Right lobe of liver (tissue), 6 donors: ENCODE measurements at places on chromosomes 5 and 9.

DNA sequence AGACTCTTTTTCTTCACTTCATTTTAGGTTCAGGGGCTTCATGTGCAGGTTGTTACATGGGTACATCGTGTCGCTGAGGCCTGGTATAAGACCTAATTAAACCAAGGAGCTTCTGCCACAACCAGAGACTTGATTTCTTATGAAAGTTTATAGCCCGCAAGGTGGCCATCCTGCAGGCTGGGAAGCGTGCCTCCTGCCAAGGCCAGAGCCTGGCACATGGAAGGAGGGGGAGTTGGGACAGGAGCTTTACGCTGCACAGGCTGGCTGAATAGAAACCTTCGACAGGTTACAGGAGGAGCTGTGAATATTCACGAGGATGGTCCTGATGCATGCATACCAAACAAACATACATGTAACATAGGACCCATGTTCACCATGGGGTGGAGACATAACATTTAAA is 50.1 kb upstream of the SIMC1 start:
- H3K4me1 ChIP-seq: no peaks in the 10 kb centered on the region
- no peaks in the 10 kb centered on the region for H3K27me3 ChIP-seq
- no peak overlapping the region for H3K27ac ChIP-seq
- no peak overlapping the region for H3K4me3 ChIP-seq
- DNase-seq: no peak

- no peaks in the 10 kb centered on the region for H3K36me3 ChIP-seq
- no peak for DNase-seq
- no peaks in the 10 kb centered on the region for H3K4me1 ChIP-seq
Measured at GRCh38 chr5:120327180-120327579, 136.9 kb upstream of the PRR16 start.

DNA sequence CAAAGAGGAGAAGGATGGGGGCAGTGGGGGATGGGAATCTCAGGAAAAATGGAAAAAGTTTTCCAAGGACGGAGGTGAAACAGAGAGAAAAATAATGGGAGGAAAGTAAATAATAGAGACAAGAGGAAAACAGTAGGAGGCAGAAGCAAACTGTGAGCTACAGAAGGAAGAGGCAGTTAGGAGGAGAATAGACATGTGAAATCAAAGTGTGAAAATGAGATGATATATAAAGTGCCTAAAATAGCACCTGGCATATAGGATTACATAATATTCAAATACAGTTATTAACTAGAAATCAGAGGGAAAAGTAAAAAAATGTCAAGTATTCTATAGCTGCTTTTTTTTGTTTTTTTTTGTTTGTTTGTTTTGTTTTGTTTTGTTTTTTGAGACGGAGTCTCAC is 44.0 kb upstream of the PLIN2 start:
- H3K27me3 ChIP-seq: no peaks in the 10 kb centered on the region
- H3K27ac ChIP-seq: peak overlapping the region; percentile 66
- H3K36me3 ChIP-seq: no peaks in the 10 kb centered on the region
- peaks cover 30% of the 10 kb centered on the region for H3K4me1 ChIP-seq
- H3K4me3 ChIP-seq: no peak overlapping the region

GRCh38 chr9:127092041-127092608 is 30.3 kb downstream of the ANGPTL2 start:
- H3K27ac ChIP-seq: no peak overlapping the region
- DNase-seq: no peak
- H3K4me3 ChIP-seq: no peak overlapping the region
- no peaks in the 10 kb centered on the region for H3K27me3 ChIP-seq
- no peaks in the 10 kb centered on the region for H3K4me1 ChIP-seq
- H3K36me3 ChIP-seq: no peaks in the 10 kb centered on the region
